B cell (primary cell): ENCODE measurements at places on chromosomes 4 and X. TPM values are rescaled to one million over a fixed set of nuclear protein-coding genes. Genes with fewer than 3 reads are reported as not detected.

GRCh38 chr4:147714575-147715401 is 17.1 kb upstream of the ARHGAP10 start:
- DNase-seq: no peak
- no peak overlapping the region for H3K27ac ChIP-seq
- H3K4me3 ChIP-seq: no peak overlapping the region
- H3K27me3 ChIP-seq: peaks cover 4% of the 10 kb centered on the region

DNA sequence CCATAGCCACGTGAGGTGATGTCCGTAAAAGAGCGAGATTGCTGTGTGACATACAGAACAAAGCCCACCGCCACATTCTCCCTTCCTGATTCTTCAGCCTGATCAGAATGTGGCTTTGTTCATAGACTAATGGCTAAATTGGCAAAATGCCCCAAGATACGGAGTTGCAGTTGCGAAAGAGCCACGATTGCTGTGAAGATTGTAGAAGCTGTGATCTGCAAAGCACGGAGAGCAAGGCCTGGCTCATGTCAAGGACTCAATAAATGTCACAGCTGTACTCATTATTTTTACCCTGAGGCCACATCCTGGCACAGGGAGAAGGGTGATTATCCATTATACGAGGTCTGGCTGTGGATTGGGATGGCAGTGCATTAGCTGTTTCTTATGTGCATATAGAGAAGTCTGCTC is 34.2 kb downstream of the ARSD start:
- DNase-seq: no peak
- no peaks in the 10 kb centered on the region for H3K27me3 ChIP-seq
- no peak overlapping the region for H3K4me3 ChIP-seq

DNA sequence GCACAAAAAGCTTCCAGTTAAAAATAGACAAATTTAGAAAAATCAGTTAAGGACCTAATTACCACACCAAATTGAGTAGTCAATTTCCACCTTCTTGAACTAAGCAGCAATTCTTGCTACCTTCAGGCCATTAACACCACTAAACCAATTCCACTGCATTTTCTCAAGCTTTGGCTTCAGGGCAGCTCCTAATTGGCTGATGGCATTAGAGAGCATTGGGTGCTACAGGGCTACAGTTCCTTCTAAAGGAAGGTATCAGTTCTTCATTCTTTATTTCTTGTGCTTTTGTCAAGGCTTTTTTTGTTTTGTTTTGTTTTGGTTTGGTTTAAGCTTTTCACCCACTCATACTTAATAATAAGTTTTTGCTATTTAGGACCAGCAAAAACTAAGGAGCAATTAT is 90.2 kb upstream of the FAM241A start:
- no peak overlapping the region for H3K4me3 ChIP-seq
- peaks cover 8% of the 10 kb centered on the region for H3K27me3 ChIP-seq
- H3K27ac ChIP-seq: no peak overlapping the region
- no peak for DNase-seq

Gene SPANXC
- total RNA-seq: not detected in 2 replicates

- no peaks in the 10 kb centered on the region for H3K36me3 ChIP-seq
- no peaks in the 10 kb centered on the region for H3K27me3 ChIP-seq
- H3K4me1 ChIP-seq: no peaks in the 10 kb centered on the region
- no peak overlapping the region for H3K4me3 ChIP-seq
Observed at GRCh38 chr4:98728433-98728832, 70.0 kb upstream of the TSPAN5 start.

Gene CRLF2
- not detected in 2 replicates for total RNA-seq

DNA sequence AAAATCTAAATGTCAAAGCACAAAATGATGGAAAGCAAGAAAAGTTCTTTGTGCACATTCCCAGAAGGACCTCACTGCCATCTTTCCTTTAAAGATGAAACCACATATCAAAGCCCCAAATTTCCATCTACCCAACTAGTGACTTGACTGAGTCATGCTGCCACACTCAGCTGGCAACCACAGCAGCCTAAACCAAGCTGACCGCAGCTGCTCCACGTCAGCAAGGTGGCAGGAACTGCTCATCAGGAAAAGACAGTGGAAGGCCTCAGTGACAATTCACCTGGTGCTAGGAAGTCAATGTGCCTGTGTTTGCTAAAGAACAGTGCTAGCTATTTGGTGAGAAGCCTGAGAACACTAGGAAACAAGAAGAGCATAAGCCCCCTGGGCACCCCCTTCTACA is 26.1 kb downstream of the ACOX3 start:
- no peak overlapping the region for H3K4me3 ChIP-seq
- H3K4me1 ChIP-seq: no peaks in the 10 kb centered on the region
- no peaks in the 10 kb centered on the region for H3K27me3 ChIP-seq
